Large intestine (tissue), 12 donors: ENCODE measurements at places on chromosomes 16 and 17. TPM values are rescaled to one million over a fixed set of nuclear protein-coding genes. Genes with fewer than 3 reads are reported as not detected.

SLC16A13 gene
- 16.9 TPM for polyA plus RNA-seq

MFSD6L gene
- polyA plus RNA-seq: 8.6 TPM

KCNG4 gene
- not detected for polyA plus RNA-seq

KRT9 gene
- polyA plus RNA-seq: not detected

TMEM220 gene
- 39.7 TPM for polyA plus RNA-seq

SLC5A10 gene
- 0.30 TPM for polyA plus RNA-seq

SLC9A5 gene
- polyA plus RNA-seq: 0.96 TPM
